ENCODE measurements at places on chromosomes 13 and 19.

DNA sequence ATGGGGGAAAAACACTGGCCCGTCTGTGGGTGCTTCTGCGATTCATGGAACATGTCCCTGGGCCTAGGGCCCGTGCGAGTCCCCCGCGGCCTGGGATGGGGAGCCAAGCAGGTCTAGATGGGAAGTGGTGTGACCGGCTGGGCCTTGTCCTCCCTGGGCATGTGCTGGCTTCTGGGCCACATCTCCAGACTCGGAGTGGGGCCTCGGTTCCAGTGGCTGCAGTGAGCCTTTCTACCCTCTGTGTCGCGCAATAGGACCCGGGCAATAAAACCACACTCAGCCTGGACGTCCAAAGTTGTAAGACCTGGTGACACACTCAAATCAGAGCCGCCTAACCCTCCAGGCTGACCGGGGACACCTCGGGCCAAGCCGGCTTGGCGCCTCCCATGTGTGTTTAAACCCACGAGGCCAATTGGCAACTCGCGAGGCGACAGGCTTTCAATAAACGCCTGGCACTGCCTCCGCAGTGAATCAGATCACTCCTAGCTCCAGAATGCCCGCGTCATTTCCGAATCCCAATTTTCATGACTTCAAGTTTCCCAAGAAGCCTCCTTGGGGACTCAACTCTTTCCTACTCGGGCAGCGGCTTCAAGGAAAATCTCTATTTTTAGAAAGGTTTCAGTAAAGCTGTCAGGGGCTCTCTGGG is 57.3 kb downstream of the KLF2 start:
- DNase-seq: no peak

- no peak for DNase-seq
Measured at GRCh38 chr13:85879014-85879413, 79.8 kb upstream of the SLITRK6 start.

DNA sequence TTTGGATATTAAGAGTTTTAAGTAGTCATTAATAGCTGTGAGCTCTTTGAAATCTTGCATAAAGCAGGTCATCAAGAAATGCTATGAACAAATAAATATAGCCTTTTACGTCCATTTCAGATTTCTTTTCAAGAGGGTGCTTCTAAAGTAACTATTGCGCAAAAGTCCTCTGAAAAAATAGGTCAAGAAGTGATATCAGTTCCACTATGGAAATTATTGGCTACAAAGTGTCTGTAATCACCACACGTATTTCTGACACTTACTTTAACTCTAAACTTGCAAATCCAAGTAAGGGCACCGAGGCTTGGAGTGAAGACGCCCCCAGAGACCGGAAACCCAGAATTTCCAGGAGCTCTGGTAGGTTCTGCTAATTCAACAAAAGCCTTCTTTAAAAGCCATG is 44.9 kb upstream of the STARD13 start:
- no peak for DNase-seq

DNA sequence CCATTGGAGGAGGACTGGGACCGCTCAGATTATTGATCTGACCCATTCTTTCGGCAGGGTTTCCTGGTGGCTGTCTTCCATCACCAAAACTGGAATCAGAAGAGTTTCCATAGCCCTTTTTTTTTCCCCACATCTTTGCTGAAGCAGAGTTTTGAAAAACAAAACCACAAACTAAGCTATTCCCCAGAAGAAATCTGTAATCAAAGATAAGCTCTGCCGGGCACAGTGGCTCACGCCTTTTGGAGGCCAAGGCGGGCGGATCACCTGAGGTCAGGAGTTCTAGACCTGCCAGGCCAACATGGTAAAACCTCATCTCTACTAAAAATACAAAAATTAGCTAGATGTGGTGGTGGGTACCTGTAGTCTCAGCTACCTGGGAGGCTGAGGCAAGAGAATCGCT is 4.2 kb upstream of the ICAM1 start:
- no peak for DNase-seq

GRCh38 chr19:3707868-3708206 is 347 bp upstream of the TJP3 start:
- no peak for DNase-seq

DNA sequence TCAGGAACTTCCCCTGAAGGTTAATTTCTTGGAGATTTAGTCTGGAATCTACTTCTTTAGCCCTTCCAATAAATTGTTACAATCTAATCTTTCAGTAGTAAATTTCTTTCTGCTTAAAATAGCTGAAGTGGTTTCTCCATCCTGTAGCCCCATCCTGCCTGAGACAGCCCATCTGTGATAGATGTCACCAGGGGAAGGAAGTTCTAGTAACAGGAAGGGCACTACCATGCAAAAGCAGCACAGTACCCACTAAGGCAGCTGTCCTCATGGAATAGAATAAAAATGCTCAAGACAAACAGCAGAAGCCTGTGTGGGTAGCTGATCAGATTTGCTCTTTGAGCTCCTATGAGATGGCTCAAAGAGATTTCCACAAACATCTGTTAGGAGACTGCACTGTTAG is 1036.5 kb downstream of the SLITRK5 start:
- no peak for DNase-seq

- DNase-seq: peak; percentile 21
Measured at GRCh38 chr13:70253834-70254233, 145.6 kb upstream of the KLHL1 start.

DNA sequence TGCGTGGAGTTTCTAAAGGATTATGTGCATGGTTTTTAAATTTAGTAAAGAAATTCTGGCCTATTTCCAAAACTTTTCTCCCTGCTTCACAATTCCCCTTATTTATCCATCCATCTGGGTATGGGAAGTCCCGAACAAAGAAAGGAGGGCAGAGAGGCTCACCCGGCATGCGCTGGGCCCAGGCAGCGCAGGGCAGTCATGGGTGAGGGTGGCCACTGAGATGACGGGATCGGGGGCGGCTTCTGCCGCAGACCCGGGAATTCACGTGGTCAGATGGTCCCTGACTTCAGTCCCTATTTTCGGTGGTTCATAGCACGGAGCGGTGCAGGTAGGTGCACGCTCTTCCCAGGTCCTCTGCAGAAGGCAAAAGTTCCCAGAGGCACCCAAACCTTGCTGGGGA is 14.5 kb downstream of the IRS2 start:
- DNase-seq: no peak

DNA sequence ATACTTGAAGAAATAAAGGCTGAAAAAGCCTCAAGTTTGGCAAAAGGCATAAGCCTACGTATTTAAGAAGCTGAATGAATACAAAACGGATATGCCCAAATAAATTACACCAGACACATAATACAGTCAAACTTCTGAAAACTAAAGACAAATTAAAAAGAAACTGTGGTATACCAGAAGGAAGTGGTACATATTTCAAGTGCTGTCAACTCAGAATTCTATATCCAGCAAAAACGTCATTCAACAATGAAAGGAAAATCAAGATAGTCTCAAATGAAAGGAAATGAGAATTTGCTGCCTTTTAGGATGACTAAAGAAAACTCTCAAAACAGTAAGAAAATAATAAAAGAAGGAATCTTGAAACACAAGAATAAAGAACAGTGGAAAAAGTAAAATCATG is 69.5 kb downstream of the POLR1D start:
- no peak for DNase-seq

GRCh38 chr19:51926784-51927741 is at the start of gene ZNF613:
TSS of gene ZNF613 (plus strand) at chr19:51927472. CDS start at chr19:51936221, 8,749 bp downstream.
- peak; percentile 92 for DNase-seq

- no peak for DNase-seq
Measured at GRCh38 chr13:60990032-60990733, 425.5 kb downstream of the PCDH20 start.

GRCh38 chr13:54004026-54004699 is 975.5 kb downstream of the OLFM4 start:
- DNase-seq: no peak

DNA sequence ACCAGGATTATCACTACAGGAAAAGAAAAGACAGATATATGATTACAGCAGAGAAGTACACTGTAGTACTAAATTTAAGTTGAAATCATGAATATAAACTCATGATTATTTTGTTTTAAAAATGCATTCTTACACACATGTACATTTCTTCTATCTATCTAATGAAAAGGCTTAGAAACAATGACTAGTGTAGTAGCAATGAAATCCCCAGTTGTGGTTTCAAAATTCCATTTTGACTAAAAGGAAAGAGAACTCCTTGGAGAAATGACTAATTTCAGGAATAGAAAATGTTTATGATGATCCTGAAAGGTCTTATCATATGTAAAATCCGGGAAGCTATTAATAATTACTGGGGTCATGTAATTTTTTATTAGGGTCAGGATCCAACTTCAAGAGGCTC is 195.0 kb upstream of the STARD13 start:
- DNase-seq: no peak

GRCh38 chr19:15177269-15178116 is 23.3 kb downstream of the NOTCH3 start:
- peak; percentile 83 for DNase-seq

DNA sequence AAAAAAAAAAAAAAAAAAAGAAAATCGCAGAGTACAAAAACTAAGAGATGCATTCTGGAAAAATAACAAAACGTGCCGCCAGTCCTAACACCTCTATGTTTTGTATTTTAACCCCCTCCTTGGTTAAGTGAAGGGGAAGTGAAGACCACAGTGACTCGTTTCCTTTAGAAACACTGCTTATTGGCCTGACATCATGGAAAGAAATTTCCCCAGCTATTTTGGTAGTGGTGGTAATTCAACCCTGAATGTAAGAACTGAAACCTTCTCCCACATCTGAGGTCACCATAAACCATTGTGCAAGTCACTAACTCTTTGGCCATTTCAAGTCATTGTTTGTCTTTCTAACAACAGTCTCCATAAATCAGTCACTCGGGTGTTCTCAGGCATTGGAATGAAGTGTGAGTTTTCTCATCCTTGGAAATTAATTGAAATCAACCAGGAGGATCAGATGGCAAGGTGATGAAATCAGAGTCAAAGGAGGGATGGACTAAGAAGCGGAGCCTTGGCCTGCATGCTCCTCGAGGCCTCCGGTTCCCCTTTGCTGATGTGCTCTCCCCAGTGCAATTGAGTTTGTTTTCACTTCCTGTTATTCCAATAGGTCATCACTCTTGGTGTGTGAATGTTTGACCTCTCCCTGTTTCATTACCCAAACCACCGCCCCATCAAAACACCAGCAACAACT is 443.9 kb downstream of the FGF9 start:
- no peak for DNase-seq

GRCh38 chr19:51754109-51754508 is 2.4 kb upstream of the FPR1 start:
- DNase-seq: no peak

- DNase-seq: no peak
Measured at GRCh38 chr13:28349371-28349770, 145.6 kb downstream of the FLT1 start.

DNA sequence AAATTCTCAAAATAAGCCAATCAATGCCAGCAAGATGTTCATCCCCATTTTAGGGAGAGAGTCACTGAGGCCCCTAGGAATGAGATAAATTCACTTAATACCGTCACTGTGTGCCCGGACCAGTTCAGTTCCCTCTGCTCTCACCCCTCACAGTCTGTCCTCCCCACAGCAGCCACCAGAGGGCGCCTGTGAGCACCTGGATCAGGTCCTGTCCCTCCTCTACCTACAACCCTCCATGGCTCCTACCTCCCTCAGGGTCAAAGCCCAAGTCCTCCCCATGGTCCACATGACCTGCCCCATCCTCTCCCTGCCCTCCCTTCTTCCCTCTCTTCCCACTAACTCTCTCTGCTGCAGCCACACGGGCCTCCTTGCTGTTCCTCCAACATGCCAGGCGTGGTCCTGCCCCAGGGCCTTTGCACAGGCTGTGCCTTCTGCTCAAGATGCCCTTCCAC is 42.0 kb upstream of the NFIC start:
- DNase-seq: no peak

DNA sequence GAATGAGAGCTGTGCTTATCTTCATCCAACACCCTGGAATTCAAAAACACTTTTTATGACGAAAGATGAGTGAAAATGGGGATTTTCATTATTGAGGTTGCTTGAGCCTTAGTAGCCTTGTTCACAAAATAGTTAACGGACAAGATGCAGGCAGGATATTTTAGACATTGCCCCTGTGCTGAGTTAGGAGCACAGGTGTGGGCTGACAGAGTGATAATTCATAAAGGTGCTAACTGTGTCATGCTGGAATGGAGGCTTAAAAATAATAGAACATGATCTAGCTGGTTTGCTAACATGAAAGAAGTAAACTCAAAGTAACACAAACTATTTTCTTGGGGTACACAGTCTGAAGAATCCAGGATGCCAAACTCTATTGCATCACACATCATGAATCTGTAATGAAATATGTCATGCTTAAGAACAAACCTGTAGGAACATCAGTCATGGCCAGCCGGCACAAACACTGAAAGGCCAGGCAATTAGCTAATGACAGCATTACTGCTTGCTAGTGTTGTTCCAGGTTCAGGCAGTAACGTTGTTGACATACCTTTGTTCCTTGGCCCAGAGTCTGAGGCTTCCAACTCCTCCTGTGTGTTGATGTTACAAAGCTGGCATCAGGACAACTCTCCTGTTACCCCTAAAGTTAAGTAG is 55.3 kb downstream of the FRY start:
- DNase-seq: no peak

DNA sequence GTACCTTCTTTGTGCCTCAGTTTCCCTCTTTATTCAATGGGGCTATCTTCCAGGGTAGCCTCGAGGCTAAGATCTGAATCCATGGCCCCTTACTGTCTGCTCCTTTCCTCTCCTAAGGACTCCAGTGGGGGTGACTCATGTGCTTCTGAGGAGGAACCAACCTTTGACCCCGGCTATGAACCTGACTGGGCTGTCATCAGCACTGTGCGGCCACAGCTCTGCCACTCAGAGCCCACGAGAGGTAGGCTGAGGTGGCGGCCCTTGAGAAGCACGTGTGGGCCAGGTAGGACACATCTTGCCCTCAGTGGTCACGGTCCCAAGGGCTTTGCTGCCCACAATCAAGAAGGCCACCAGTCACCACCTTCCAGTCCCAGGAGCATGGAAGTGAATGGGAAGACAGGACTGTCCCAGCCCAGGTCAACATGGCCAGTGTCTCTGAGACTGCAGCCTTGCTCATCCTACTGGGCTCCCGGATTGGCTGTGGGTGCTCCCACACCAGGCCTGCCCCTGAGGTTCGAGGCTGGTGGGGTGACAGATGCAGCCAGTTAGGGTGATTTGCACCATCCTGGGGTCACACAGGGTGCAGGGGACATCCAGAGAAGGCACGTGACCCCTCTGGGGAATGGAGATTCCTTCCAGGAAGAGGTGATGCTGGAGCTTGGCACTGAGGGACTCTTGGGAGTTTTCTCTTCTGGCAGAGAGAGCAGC is 2.8 kb downstream of the TBC1D17 start:
- no peak for DNase-seq

DNA sequence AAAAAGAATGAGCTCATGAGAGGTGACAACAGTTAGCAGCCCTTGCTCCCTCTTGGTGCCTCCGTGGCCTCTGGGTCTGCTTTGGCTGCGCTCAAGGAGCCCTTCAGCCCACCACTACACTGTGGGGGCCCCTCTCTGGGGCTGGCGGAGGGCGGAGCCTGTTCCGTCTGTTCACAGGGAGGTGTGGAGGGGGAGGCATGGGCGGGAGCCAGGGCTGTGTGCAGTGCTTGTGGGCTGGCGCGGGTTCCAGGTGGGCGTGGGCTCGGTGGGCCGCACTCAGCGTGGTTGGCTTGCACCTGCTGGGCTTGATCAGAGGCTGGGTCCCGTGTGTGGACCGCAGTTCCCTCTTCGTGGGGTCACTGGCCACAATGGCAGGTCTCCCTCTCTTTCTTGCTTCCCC is 953.4 kb upstream of the PRR20A start:
- no peak for DNase-seq

- peak; percentile 13 for DNase-seq
Measured at GRCh38 chr19:41706741-41707501, 1.5 kb upstream of the CEACAM5 start.
